NCI-H2171 (cell line): ENCODE measurements at places on chromosomes 7 and 10.

DNA sequence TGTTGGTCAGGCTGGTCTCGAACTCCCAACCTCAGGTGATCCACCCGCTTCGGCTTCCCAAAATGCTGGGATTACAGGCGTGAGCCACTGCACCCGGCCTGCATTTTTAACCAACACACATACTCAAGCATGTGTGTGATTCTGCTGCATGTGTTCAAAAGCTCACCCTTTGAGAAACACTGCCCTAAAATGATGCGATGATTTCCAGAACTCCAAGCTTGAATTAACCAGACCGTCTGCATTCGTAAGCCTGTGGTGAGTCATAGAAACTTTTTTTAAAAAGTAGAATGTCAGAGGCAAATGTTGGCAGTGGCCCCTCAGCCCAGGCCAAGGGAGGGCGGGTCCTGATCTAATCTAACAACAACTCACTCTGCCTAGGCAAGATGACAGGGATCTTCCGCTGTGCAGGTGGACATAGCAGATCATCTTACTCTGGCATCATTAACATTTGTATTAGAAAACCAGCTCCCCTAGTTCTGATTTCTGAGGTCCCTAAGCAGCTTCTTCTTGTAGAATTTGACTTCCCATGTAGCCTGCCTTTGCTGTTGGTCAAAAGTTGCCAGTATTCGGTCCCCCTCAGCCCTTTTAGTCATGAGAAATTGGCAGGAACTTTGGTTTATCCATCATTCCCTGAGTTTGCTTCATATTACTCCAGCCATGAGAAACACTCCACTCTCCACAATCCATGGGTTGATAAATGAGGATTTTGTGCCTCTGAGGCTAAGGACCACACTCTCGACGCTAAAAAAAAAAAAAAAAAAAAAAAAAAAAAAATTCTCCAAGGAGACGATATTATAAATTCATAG is 190.4 kb downstream of the SKIDA1 start:
- no peak for DNase-seq

- DNase-seq, result no peak
These were observed 231.0 kb upstream of the SMIM30 start for GRCh38 chr7:113349339-113349738.

- no peak for DNase-seq
These were observed 213.3 kb upstream of the KCND2 start for GRCh38 chr7:120059641-120060040.

GRCh38 chr7:128155100-128155740 is 85.9 kb upstream of the LEP start:
- DNase-seq, result no peak

DNA sequence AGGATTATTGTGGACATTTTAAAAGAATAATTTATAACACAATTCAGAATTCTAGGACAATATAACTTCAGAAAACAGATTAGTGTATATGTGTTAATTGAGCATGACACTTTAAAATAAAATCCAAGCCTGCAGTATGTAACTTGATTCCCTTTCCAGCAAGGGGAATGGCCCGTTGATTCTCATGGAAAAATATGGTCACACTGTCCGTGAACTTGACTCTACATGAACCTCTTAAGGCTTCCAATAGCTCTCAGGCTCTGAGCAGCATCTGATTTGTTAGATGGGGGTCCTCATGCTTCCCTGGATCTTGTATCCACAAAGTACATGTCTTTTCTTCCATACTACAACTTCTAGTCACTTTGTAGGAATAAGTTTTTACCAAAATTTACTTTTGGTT is 85.5 kb upstream of the AKR1E2 start:
- DNase-seq, result no peak
